Stimulated activated CD8-positive, alpha-beta memory T cell treated with anti-CD3 and anti-CD28 coated beads, Interleukin-4, amount 100 ng/mL, for 1 hour (primary cell): ENCODE measurements at places on chromosomes 3 and 15.

DNA sequence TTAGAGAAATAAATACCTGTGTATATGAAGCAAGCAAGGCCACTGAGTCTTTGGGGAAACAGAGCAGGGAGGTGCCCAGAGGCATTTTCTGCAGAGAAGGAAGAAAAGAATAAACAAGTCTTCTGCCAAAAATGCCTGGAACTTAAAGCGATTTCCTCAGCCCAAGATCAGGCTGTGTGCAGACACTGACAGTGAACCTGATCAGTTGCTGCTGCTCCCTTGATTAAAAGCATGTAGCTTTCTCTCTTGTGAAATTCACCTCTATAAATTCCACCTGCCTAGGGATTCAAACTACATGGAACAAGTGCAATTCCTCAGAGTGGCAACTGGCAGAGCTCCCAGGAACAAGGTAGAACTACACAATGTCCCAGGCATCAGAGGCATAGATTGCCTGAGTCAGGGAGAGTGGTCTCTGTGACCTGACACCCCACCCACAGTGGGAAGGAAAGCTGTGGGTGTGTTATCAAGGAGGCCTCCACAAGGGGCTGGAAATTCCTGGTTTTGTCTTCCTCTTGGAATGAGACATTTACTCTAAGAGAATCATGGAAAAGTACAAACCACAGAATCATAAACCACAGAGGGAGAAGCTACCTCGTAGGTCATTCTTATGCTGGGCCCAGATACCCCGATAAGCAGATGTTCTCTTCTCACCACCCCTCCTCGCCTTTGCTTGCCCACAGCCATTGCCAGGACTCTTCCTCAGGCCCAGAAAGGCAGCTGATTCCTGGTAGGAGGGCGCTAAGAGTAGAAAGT lies 1.8 kb upstream of the ZBTB38 start:
- no peak for DNase-seq

- DNase-seq = no peak
These were observed 6.9 kb downstream of the INAFM2 start for GRCh38 chr15:40330368-40330836.

GRCh38 chr3:10162185-10162584 lies 2.5 kb upstream of the IRAK2 start:
- DNase-seq = no peak

- no peak for DNase-seq
These were observed 186.5 kb upstream of the LINGO1 start for GRCh38 chr15:77819048-77819850.

GRCh38 chr15:44397869-44398268 lies 29.6 kb upstream of the CTDSPL2 start:
- no peak for DNase-seq

DNA sequence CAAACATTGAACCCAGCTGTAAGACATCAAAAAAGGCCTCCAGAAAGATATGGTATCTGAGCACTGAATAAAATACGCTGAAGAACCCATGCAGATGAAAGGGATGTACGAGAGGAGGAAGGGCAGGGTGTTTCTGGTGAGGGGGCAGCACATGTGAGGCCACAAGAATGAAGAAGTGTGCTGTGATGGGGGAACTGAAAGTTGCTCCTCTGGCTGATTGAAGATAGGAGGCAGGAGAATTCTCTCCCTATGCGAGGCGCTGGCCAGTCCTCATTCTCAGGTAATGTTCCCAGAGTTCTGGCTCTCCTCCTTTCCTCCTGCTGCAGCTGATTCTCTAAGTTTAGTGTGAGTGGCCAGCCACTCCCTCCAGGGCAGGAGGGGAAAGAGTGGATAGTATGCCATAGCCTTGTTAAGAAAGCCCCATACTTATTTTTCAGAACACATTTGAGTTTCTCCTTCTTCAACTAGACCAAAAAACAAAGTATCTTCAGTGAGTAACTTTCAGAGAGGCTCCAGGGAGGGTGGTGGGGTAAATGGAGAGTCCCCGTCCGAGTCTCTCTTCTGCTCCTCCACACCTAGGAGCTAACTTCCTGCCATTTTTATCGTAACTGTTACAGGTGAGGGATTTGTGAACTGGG lies 26.9 kb upstream of the MYO1E start:
- DNase-seq = no peak

DNA sequence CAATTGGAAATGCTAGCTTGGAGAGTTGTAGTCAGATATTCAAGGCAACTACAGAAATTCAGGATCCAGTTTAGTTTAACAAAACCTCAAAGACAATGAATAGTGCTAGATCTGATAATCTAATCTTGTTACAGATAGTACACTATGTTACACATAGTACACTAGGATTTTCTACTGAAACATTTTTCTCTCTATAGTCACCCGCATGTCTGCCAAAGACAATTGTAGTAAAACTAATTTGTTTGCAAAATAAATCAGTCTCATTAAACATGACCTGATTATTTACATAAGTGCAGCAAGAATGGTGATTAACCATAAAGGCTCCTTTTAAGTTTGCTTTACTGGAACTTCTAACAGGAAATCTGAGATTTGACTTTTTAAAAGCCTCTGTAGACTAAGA lies 52.0 kb downstream of the ILDR1 start:
- DNase-seq = no peak

DNA sequence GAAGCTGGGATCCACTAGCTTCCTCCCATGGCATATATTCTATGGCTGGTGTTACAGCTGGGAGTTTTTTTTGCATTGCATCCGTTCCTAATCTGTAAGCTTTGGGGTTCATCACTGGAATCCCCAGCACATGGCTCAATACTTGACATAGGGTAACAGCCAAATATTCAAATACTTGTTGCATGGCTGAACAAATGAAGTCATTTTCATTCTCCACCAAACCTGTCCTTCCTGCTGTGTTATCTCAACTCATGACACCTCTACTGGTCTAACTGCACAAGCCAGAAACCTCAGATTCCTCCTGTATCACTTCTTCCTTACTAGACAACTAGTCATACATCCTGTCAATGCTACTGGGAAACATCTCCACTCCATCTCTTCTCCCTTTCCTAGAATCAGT lies 43.4 kb downstream of the ST3GAL6 start:
- DNase-seq = no peak

GRCh38 chr3:139934613-139935015 lies 371 bp upstream of the CLSTN2 start:
- DNase-seq = no peak

DNA sequence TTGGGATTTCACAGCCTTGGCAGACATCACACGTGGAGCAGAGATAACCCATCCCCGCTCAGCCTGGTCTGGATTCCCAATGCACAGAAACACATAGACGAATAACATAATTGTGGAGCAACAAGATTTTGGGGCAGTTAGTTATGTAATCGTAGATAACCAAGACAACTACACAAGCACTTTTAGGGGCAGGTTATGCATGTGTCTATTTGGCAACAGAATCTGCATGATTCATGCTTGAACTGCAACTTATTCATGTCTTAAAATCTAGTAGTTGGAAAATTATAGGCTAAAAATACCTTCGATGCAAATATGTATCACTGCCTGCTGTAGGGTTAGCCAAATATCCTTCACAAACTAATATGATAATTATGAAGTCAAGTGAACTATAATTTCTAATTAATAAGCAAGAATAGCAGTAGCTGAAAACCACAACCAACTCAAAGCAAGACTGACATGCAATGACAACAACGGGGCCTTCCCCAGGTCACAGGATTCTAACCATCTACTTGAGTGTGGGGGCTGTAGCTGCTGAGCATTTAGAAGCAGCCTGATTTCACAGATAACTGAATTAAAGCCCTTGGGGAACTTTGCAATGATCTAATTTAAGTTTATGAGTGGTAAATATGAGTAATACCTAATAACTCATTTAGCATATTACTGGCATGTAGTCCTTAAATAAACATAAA lies 31.1 kb downstream of the DGKG start:
- DNase-seq = no peak

DNA sequence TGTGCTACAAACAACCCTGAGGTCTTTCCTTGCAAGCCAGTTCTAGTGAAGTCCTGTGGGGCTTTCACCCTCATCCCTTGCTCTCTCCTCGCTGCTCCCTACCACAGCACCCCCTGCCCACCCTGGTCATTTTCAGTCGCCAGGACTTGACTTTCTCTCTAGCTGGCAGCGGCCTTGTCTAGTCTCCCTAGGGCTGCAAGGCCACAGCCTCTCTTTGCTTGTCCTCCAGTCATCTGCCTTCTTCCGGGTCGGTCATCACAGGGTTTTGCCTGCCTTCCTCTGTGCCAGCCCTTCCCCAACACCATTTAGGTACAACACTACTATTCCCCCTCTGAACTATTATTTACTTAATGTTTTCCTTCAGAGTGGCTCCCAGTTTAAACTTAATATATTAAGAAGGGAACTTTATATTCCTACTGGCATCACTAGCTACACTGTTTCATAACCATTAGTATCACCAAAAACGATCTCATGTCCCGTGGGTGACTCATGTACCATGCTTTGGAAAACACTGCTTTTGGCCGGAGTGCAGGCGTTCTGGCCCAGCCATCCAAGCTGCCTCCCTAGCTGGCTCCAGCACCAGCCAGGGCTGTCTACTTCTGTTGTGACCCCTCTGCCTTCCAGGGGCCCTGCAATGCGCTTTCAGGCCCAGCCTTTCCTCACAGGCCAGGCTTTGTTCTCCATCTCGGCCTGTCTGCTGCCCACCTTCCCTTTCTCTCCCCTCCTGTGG lies 21.4 kb downstream of the FAH start:
- DNase-seq = no peak

GRCh38 chr3:114119776-114120175 lies 59.1 kb downstream of the DRD3 start:
- DNase-seq = no peak

GRCh38 chr3:29747991-29748390 lies 467.1 kb downstream of the RBMS3 start:
- no peak for DNase-seq

- peak; percentile 35 for DNase-seq
These were observed 14.1 kb downstream of the RNF123 start for GRCh38 chr3:49703443-49703927.

GRCh38 chr3:117543521-117543920 lies 833.9 kb downstream of the TUSC7 start:
- DNase-seq = no peak

DNA sequence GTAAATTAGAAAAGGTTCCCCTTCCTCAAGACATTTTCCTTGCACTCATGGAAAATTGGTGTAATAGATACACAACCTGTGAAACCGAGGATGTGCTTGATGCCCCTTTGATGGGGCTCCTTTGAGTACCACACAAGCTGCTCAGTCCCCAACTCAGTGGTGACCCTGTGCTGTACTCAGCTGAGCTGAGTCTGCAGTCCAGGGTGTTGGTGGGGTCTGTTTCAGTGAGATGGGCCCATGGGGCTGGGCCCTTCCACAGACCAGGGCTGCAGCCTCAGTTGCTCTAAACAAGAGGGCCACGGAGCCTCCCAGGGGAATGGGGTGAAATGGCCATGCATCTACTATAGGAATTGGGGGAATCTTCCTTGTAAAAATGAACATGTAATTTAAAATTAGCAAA lies 39.3 kb downstream of the KY start:
- DNase-seq = no peak

- DNase-seq = no peak
These were observed 386.6 kb upstream of the THBS1 start for GRCh38 chr15:39194106-39194830.

- DNase-seq = no peak
These were observed 21.9 kb downstream of the TRIM71 start for GRCh38 chr3:32839714-32840085.

- DNase-seq = no peak
These were observed 960.2 kb upstream of the NR2F2 start for GRCh38 chr15:95370291-95370690.

- no peak for DNase-seq
These were observed 50.9 kb downstream of the FRMD5 start for GRCh38 chr15:44144184-44144583.

DNA sequence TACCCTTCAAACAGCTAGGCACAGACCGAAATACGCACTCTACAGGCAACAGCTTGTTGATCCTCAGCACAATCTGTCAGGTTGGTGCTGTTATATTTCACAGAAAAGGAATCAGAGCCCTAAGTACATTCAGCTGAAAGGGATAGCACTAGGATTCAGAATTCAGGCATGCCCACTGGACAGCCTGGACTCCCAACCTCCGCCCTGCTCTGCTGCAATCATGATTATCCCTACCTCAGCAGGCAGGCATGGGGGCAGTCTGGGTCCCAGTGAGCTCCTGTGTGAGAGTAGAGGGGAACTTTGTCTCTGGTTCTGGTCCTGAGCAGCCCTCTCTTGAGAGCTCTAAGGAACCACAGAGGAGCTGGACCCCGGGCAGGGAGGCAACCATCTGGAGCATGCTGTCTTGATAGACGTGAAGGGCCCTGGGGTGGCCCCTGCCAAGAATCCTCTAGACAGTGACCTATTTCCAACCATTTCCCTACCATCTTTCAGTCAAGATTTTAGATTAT lies 23.4 kb upstream of the NOX5 start:
- no peak for DNase-seq

GRCh38 chr3:125141596-125142419 lies 70.7 kb downstream of the SLC12A8 start:
- DNase-seq = no peak

DNA sequence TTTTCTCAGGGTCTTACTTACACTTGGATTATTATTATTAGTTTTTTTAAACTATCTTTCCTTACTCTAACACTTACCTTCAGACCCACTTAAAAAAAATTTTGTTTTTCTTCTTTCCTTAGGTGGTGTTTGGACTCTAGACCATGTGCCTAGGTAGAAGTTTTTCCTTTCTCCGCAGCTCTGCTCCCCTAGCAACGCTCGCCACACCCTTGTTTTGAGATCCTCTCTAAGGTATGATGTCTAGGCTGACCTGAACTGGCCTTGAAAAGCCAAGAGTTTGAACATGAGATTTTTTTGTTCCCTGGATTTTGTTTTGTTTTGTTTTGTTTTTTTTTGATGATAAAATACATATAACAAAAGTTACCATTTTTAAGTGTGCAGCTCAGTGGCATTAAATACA lies 16.2 kb downstream of the ZNF592 start:
- no peak for DNase-seq

DNA sequence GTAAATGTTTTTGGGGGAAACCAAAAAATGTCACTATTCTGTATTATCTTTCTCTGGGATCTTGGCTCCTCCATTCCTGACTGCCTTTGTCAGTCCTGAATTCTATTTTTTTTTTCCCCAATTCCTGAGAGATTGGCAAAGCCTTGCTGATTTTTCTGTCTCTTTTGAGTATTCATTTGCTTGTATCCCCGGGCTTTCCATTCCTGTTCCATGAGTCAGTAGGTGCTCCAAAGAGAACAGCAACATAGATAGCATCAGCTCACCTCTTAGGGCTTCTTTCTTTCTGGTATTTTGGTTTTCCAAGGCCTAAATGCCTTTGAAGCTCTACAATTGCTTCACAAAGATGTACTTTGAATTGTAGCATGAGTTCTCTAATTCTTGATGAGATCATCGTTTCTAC lies 271.7 kb upstream of the LRRC3B start:
- DNase-seq = no peak

DNA sequence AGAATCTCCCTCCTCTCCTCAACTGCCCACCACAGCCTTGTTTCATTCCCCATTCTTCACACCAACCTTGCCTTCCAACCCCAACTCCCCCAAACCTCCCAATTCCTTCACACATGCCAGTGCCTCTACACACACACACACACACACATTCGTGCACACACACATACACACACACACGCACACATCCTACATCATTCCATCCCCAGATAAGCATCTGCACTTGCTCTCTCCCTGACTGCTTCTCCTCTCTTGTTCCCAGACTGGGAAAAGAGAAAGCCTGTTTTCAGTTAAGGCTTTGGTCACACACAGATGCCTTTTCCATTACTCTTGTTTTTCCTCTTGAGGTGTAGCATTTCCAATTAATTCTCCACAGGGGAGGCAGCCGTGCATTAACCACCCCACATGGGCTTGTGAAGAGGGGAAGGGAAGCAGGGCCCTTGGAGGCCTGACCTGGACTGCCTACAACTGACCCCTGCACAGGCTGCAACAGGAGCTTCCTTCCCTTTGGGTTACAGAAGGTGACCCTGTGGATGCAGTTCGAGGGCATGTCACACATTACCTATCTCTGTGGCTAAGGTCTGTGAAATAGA lies 32.0 kb upstream of the BOC start:
- DNase-seq = no peak
